ENCODE measurements at places on chromosomes 2 and 18.

DNA sequence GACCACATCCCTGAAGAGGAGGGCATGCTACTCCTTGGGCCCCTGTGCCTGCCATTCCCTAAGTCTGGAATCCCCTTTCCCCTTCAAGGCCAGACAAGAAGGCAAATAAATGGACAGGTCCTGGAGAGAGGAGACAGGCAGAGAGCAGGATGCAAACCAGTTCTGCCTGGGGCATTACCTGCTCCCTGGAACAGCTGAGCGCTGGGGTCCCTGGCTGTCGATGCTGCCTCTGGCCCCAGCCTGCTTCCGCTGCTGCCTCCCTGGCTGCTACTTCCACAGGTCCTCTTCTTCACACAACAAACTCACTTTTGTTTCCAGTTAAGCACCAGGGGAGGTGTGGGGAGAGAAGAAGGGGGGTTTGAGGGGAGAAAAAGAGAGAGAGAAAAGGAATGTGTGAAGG, 53.1 kb downstream of the SLC4A5 start:
- DNase-seq, result no peak

DNA sequence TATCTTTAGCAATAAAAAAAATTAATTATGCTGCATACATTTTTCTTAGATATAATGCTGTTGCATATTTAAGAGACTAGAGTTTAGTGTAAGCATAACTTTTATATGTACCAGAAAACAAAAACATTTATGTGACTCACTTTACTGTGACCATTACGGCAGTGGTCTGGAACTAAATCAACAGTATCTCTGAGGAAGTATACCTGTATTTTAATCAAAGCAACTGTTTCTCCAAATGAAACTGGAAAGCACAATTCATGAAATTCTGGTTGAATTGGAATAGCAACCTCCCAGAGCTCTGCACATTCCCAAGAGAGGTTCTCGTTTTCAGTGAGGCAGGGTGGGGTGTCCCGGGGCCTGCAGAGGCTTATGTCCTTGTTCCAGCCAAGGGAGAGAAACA, 112.2 kb upstream of the TACR1 start:
- no peak for DNase-seq

GRCh38 chr2:201363857-201364560, 6.9 kb upstream of the FLACC1 start:
- no peak for DNase-seq

- DNase-seq, result no peak
These were observed 77.0 kb upstream of the PDE1A start for GRCh38 chr2:182503886-182504285.

DNA sequence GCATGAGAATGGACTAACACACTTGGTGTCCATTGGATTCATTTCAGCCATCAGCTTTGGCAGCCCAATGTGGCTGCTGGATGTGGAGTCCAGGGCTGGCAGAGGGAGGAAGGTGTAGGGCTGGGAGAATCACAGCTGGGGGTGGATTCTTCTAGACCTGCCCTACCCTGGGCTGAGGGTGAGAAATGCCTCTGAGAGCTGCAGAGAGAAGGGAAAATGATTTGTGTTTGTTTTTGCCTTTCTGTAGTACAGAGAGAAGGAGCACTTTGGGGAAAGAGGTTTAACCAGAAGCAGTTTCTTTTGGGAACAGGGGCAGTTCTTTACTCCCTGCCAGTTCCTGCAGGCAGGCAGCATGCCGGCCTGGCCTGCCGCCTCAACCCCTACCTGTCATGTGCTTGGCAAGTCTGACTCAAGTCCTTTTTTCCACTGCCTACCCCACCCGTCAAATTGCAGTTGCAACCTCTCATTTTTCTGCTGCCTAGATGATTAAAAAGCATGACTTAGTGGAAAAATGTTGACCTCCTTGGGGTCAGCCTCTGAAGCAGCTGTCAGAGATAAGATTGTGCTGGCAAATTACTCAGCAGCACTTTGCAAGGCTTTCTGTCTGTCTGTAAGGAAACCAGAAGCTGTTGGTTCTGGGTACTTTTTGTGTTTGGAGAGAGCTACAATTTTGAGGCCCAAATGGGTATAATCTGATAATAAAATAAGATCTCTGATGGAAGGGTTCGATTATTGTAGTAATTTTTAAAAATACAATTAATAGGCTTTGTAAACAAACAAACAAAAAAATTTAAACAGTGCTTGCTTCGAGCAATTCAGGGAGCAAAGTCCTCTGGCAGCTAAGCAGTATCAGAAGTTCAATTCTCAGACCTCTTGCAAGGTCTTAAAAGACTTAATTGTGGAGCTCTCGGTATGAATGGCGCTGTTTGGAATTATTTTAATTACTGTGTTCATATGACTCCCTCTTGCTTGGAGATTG, 21.7 kb downstream of the LBH start:
- DNase-seq, result peak; percentile 54

GRCh38 chr2:112839407-112840067, 3.0 kb upstream of the IL1B start:
- no peak for DNase-seq

- no peak for DNase-seq
These were observed 1030.2 kb downstream of the TMEM182 start for GRCh38 chr2:103792042-103792441.

GRCh38 chr2:61928826-61929461, 23.5 kb downstream of the COMMD1 start:
- DNase-seq, result no peak

DNA sequence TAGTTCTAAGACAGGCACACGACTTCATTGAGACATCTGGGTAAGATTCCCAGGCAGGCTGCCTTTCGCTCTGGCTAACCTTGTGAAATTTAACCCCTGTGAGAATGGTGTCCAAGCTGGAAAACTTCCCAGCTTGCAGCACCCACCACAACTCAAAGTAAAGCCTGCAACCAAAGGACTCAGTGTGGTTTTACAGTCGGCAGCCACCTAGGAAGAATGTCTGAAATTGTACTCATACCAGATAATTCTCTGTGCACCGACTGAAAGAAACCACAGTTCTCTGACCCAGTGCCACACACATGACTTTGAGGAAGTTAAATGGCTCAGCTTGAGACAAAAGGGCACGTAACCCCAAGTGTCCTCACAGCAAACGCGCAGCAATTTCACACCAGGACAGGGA, 125.7 kb downstream of the RBMS1 start:
- DNase-seq, result no peak

DNA sequence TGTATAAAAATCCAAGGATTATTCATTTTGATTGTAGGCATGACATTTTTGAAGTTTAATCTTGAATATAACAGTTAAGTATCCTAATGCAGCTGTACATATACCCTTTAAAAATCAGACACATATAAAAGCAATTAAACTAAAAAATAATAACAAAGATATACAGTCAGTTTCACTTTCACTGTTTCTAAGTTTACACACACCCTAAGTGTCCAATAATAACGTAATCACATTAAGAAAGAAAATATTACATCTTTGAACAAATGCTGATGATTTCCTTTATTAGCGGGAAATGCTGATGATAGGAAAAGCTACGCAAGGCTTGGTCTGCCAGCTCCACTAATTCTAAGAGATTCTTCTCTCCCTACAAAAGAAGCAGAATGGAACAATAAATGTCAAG, 38.8 kb downstream of the RTTN start:
- DNase-seq, result no peak

DNA sequence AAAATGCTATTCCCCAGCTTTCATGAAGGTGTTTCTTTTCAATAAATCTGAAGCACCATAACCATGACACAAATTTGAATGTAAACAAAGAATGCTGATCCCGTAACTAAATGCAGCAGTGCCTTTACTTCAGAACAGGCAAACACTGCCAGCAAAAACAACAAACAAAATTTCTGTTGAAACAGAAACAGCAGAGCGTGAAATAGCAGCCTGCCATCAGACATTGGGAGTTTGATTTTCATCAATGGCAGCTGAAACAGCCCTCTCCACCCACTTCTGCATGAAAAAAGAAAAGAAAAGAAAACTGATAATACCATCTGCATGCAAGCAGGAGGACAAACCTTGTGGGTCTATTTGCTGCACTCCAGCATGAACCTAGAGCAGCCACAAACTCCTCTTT, 128.3 kb downstream of the CDH2 start:
- DNase-seq, result no peak

GRCh38 chr2:187442778-187443177, 5.3 kb downstream of the CALCRL start:
- DNase-seq, result no peak

DNA sequence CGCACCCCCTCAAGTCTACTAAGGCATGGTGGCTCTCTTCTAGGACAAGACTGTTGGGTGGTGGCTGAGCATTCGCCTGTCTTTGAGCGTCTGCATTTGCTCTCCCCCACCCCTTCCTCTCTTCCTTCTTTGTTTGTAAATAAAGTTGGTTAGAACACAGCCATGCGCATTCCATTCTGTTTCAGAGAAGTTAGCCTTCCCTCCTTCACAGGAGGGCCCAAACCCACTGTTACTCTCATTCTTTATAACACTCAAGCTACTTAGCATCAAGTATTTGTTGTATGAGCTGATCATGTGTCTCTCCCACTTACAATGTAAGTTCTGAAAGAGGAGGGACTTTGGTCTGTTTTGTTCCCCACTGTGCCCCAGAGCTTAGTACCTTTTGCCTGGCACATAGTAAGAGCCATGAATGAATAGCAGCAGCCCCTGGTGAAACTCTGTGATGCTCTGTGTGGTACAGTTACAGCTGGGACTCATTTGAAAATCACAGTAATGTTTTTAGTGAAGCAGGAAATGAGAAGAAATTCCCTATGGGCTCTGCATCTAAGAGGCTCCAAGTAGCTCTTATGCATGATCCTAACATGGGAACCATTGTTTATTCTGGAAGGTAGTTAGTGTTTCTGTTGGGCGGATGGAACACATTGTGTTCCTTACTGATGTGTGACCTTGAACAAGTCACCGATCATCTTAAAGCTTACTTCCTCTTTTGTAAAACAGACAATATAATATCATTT, 7.7 kb downstream of the MGAT5 start:
- DNase-seq, result no peak

DNA sequence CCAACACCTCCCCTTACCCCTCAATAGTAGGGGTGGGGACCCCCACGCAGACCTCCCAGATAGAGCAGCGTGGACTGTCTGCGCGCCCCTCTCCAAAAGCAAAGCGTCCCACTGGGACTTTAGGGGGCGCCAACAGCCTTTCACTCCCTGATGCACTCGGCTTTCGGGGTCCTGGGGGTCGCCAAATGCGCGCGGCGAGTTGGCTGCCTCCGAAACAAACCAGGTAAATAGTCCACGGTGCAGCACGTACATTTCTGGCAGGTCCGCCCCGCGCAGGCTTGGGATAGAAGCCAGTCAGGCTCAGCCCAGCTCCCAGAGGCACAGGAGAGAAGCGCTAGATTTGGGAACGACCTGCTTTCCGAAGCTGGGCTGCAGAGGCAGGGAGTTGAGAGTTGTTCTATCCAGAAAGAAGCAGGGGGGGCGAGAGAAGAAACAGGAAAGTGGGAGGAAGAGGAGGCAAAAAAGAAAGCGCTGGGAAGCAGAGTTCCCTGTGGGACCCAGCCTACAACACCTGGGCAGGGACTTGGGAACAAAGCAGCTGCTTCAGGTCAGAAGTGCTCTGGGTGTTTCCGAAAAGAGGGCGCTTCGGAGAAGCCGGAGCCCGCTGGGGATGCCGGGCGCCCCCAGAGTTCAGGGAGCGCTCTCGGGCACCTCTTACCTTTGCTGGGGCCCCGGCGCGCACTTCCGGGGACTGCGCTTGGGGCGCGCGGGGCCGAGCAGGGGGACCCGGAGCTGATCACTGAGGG, 544 bp downstream of the EVA1A start:
- no peak for DNase-seq

- DNase-seq, result no peak
These were observed 247.7 kb downstream of the TPGS2 start for GRCh38 chr18:36580874-36581750.

- no peak for DNase-seq
These were observed 40.4 kb downstream of the PTPN2 start for GRCh38 chr18:12843420-12844350.

GRCh38 chr2:187075199-187075635, 226.2 kb upstream of the ZSWIM2 start:
- DNase-seq, result no peak

GRCh38 chr2:120669971-120670370, 65.7 kb upstream of the GLI2 start:
- DNase-seq, result no peak

- DNase-seq, result no peak
These were observed 420.4 kb upstream of the LYPD1 start for GRCh38 chr2:133090358-133090757.
